GM19239 (cell line): ENCODE measurements at places on chromosomes 4 and X.

GRCh38 chr4:56320293-56320692 is 67.0 kb downstream of the AASDH start:
- no peak for DNase-seq

GRCh38 chr4:66920514-66920913 is 624.8 kb downstream of the CENPC start:
- DNase-seq = no peak

GRCh38 chrX:150848914-150849365 is 49.5 kb downstream of the CD99L2 start:
- no peak for DNase-seq

- DNase-seq = no peak
Observed at GRCh38 chr4:152522245-152522644, 13.6 kb downstream of the FBXW7 start.

DNA sequence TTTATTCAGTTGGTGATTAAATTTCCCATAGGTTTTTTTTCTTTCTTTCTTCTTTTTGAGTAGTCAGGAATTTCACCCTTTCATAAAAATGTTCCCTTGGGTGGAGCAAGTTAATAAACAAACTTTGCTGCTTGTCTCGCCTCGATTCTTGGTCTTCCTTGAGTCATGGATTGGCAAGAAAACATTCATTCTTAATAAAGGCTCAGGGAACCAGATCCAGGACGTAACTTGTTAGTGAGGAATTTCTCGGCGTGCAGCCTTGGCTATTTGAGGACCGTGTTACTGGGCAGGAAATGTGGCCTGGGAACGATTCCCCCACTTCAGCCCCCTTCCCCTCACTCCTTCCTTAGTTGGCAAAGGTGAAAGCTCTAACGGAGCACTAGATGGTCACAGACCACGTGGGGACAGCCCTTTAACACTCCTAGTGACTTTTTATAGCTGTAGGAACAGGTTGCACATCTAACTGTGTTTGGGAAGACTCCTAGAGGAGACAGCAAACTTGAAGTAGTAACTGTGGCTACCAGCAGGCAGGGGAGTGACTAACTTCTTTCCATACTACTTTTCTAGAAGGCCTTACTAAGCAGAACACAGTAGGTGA is 106.8 kb downstream of the UCHL1 start:
- DNase-seq = no peak

- no peak for DNase-seq
Observed at GRCh38 chrX:8413279-8413678, 51.4 kb upstream of the VCX3B start.

DNA sequence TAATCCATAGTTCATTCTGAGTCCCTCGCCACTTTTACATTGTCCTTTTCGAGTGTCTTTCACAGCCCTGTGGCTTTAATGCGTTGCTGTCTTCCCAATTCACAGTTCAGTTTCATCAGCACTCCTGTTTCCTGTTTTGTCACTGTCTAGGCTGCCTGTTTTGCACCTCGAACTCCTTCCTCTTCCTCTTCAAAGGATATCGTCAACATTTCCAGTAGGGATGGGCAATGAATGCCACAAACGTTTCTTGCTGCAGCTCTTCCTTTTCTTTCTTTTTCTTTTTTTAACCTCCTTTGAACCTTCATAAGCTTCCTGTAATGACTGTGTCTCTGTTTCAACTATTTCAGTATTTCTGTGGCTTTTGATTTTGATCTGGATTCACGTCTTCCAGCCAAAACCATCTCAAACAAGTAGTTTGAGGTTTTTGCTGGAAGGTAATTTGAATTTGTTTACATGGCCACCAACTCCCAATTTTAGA is 105.4 kb downstream of the ANXA3 start:
- no peak for DNase-seq

DNA sequence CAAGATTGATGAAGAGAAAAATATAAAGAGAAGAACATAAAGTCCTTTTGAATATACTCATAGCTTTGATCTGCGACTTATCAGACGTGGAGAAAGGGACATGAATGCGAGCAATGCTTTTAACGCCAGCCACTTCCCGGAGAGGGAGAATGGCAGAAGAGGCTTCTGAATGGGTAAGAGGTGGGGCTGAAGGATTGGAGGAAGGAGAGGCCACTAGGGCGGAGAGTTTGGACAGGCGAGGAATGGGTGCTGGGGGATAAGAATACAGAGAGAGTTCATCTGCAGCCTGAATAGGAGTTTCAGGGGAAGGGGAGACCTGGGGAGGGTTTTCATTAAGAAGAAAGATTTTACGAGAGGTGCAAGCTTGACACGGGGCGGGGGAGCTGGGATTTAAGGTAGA is 2534.9 kb downstream of the PCDH7 start:
- no peak for DNase-seq

DNA sequence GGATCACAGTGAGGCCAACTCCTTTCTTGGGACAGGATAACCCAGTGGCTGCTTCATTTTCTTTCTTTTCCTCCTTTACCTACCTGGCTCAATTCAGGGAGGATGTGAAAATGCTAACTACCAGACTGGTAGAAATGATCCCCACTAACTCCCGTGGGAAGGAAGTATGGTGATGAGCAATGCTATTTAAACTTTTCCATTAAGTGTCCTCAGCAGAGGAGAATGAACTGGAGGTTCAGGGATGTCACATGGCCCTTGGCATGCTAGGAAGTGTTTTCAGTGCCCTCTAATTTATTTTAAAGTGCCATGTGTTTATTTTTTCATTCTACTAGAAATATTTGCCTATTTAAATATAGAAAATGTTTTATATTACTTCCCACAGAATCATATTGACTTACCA is 363.9 kb downstream of the PPP3CA start:
- DNase-seq = no peak

DNA sequence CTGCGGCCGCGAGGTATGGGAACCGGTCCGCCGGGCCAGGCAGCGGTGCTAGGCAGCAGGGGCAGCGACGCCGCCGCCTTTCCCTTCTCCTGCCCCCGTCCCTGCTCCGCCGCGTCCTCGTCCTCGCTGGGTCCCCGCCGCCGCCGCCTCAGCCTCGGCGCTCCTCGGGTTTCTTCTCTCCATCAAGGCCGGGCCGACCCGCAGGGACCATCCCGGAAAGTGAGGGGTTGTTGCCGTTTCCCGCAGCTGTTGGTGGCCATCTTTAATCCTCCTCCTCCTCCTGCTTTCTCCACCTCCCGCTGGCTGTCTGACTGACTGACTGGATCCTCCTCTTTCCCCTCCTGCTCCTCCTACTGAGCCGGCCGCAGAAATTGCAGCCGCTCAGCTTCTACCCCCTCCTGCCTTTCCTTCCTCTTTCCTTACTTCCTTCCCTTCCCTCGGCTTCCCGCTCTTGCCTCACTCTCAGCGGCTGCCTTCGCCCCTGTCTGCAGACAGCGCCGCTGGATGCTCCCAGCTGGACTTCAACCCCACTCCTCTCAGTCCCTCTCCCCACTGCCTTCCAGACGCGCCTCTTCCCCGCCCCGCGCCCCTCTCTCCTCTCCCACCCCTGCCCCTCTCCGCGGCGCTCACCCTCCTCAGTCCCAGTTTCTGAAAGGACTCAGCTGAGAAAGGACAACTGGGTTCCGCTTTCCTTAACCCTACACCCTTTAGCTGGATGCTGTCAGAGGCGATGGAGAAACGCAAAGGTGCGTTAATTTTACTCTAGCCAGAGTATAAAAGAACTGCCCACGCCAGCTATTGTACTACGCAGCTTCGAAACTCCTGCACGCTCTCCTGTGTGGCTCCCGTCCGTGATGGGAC is at the start of gene WDFY3:
Gene WDFY3, minus strand, starts transcription at position 309 of the 861 bp plus-strand sequence. CDS start 106,099 bp downstream, outside the sequence.
- peak; percentile 27 for DNase-seq

GRCh38 chrX:22118161-22118830 is 86.2 kb downstream of the PHEX start:
- no peak for DNase-seq

DNA sequence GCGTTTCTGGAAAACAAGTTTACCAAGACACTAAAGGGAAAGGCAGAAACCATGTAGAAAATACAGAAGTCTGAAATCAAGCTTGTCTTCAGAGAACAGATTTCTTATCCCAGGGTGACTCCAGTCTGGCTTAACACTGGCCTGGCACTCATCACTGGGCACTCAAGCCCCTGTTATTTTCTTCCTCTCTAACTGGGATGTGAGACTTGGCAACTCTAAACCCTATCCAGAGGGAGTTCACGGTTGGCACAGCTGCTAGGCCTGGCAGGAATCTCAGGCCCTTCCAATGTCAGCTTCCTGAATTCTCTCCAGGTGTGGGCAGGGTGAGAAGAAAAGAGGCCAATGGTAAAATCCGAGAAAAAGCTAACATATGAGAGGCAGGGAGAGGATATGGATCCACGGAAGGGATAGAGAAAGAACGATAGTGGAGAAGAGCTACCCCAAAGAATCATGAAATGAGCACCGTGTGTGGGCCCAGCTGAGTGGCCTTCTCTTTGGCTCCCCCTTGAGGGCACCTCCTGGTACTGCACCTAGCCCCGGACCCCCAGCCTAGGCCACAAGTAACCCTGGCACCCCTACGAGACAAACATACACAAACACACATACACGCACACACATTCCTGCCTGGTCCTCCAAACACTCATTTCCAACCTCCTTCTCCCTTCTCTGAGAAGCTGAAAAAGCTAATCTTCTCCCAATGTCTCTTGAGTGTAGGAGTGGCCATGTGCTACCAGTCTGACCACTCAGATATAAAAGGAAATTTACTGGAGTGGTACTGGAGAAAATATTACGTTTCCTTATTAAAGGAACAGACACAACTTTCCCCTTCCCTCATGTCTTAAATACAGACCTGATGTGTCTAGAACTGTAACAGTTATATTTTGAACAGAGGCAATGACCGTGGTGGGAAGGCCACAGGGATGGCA is 16.6 kb upstream of the PTCHD1 start:
- peak; percentile 10 for DNase-seq

DNA sequence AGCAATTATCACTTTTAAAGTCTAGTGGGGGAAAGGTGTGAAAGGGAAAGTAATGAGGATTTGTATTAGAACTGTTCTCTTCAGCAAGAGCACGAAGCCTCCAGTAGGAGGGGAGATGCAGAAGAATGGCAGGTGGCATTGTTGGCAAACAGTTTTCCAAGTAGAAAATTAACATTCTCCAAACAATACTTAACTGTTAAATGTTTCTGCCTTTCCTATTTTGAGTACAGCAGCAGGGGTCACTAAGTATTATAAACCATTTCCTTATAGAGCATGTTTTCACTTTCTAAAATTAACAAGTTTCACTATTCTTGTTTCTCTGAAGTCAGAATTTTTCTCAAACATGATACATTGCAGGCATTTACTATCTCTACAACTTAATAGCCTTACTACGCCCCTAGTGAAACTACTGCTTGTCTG is 58.7 kb downstream of the LEF1 start:
- DNase-seq = no peak

DNA sequence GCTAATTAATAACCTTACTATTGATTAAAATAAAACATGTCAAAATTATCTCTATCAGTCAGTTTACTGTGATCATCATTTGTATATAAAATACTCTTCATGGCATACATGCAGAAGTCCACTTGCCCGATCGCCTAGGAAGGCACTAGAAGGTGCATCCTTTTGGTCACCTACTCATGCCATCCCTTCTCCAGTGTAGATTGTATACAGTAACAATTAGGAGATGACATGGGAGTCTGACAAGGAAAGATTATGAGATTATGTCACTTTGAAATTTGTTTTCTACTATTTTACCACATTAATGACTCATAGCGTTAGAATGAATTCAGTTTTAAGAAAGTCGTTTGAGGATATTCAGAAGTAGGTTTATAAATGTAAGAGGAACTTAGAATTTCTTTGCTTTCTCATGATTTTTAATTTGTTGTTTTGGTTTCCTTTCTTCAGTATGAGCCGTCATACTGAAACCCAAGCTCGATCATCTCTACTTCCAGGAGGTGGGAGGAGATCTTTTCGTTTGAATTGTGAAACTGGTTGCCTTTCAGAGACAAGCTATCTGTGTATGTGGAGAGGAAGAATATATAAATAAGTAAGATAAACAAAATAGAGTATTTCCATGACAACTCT is 51.1 kb upstream of the UNC5C start:
- no peak for DNase-seq

DNA sequence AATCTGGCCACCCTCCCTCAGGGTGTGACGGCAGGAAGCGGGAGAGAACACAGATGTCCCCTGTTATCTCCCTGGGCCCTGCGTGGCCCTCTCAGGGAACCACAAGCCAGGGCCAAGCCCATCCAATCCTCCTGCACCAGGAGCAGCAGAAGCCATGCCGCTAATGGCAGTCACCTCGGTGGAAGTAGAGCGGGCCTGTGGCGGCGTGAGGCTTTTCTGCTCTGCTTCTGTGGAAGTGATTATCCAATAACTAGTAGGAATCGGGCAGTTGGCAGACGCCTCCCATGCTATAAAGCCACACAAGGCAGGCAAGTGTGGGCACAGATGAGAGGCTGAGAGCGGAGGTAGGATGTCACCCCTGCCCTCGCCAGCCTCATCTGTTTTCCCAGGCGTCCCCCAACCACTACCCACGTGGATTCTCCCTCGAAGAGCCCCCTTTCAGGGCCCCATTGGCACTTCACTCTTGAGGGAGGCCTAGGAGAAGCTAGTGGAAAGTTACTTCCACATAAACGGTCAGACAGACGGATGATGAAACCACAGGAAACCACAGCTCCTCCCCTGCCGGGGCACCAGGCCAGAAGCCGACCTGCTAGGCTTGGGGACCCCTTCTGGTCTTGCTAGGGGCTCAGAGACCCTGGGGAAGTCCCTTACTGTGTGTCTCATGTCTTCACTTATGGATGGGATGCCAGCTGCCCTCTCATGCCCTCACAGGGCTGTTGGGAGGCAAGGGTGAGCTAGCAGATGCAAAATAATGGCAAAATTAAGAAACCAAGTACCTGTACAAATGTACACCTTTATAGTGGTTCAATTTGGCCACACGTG is 18.8 kb upstream of the TMSB4X start:
- no peak for DNase-seq

DNA sequence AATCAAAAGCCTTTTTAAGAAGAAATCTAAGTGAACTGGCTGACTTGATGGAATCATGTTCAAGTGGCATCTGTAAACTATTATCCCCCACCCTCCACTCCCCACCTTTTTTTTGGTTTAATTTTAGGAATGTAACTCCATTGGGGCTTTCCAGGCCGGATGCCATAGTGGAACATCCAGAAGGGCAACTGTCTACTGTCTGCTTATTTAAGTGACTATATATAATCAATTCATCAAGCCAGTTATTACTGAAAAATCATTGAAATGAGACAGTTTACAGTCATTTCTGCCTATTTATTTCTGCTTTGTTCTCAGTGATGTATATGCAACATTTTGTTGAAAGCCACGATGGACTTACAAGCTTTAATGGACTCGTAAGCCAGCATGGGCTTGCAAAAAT is 162.3 kb downstream of the STIM2 start:
- no peak for DNase-seq

DNA sequence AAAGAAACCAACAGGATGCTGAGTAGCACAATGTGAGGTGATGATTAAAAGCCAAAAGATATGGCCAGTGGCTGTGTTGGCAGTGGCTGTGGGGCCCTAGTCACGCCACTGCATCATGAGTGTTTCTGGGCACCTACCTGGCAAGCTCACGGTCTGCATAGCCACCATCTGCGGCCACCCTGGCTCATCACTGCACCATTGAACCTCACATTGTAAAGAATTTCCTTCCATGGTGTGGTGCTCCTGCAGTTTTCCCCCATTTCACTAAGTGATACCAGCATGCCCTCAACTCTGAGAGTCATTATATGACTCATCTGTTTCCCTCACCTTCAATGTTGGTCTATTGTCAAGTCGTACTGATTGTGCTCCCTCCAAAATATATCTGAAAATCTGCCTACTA is 45.5 kb upstream of the CLNK start:
- no peak for DNase-seq

- peak; percentile 12 for DNase-seq
Observed at GRCh38 chr4:2243681-2244380, 1.9 kb upstream of the HAUS3 start.
